Stimulated activated CD8-positive, alpha-beta memory T cell treated with anti-CD3 and anti-CD28 coated beads, Interleukin-4, amount 100 ng/mL, for 1 hour (primary cell): ENCODE measurements at places on chromosomes 5 and 9.

GRCh38 chr5:83750749-83751148 is 30.1 kb upstream of the HAPLN1 start:
- no peak for DNase-seq

DNA sequence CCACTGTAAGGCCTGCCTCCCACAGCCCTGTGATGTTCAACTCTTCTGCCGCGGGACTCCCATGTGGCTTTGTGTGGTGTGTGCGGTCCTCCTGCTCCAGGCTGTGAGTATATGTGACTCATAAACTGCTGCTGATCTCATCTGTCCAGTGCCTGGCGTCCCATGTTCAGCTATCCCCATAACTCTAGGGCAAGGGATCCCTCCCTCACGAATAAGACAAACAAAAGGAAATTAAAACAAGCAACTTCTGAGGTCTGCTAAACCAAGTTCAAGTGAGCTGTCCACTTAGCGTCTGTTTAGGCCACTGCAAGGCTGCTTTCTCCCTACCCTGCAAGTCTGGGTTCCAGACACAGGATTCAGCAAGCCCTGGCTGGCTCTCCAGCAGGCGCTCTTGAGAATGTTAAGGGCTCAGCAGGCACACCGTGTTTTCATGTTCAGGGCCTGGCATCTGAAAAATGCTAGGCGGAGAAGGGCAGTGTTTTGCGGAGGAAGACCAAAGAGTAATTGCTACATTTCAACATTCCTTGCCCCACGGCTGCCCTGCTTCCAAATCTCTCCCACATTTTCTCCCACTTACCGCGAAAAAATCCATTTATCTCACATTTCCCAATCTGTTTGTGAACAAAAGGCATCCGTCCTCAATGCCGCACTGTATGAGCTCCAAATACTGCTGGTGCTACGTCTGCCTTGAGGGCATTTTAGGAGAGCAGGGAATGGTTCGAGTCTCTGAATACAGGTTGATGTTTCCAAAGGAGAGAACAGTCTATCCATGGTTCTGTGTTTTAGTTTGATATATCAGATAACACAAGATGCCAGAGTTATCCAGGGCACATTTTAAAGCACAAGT is 280.2 kb downstream of the SEMA5A start:
- DNase-seq = no peak

DNA sequence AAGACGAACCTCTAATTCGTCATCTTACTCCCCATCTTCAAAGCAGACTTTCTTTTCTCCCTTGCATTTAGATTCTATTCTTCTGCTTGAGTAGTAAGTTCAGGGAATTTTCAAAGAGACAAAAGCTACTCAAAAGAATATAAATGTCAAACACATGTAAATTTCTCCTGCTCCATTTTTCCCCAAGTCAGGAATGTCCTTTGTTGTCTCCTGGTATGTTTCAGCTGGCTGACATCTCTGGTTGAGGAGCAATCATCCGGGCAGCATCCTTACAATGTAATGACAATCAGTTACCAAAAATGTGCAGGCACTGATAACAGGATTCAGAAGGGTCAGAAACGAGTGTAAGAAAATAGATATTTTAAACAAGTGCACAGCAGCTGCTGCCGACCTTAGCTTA is 47.6 kb upstream of the PPP1R2B start:
- DNase-seq = no peak

DNA sequence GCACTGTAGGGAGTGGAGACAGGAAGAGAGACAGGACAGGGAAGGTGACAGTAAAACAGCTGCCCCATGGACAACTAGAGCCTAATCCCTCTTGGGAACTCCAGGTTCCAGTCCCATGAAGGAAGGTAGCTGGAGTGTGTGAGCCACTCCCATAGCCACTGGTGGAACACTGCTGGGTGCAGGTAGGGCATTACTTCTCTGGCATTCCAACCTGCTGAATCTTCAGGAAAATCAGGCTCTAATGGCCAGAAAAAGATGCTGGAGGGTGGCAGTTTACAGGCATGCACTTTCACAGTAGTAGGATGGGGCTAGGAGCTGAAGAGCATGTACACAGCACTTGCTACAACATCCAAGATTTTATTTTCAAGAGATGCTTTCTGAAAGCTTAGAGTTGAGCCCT is 259.4 kb downstream of the AUH start:
- DNase-seq = no peak

DNA sequence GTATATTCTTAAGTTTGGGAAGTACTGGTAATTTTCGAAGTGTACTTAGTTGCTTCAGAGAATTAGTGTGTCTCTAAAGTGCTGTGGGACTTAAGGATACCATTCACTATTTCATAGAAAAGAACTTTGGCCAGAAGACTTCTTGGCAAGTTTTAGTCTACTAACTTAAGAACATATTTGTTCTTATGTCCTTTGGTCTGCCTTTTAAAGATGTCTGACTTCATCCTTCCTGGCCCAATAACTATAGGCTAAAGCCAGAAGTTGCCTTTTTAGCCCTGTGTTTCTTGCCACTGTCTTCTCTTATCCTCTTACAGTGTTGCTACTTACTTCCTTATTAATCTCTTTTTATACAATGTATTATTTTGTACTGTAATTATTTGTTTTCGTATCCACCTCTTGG is 6.3 kb downstream of the RBM27 start:
- no peak for DNase-seq

GRCh38 chr5:1325191-1325741 is 19.6 kb downstream of the CLPTM1L start:
- no peak for DNase-seq

- no peak for DNase-seq
Measured at GRCh38 chr5:110865400-110866094, 126.7 kb downstream of the SLC25A46 start.

DNA sequence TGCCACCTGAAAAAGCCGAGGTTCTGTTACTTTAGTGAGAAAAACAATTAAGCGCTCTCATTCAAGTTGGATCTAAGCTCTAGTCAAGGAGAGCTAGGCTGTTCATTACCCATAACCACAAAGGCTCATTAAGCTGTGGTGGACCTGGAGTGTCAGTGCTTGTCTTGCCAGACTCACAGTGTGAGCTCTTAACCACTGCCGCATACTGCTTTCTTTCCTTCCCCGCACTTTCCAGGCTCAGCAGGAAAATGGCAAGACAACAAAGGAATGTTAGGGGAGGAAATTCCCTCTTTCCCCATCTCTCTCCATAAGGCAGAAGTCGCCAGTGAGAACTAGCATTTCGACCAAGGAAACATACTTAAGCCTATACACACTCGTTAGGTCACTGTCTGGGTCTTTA is 467.3 kb downstream of the ENC1 start:
- DNase-seq = no peak

DNA sequence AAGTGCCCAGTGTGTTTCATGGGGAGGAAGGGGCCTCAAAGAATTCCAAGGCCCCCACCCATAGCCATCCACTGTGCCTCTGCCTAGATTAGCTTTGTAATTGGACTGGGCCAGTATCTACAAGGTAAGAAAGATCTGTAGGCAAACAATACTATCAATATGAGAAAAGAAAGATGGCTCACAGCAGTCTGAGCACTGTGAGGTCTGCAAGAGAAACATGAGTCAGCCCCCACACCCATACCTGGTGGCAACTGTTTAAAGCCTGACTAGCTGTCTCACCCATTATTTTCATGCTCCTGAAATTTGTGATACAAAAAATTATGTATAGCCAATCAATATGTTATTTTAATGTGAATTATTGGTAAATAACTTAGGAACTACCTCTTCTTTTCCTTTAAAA is 10.0 kb upstream of the ZNF483 start:
- no peak for DNase-seq

GRCh38 chr9:9246726-9247125 is 1366.1 kb downstream of the PTPRD start:
- no peak for DNase-seq
